ENCODE measurements at places on chromosomes 16 and 17.

- DNase-seq = no peak
Observed at GRCh38 chr16:80233097-80233835, 307.5 kb upstream of the DYNLRB2 start.

- DNase-seq = no peak
Observed at GRCh38 chr16:76535-77272, 1.3 kb upstream of the MPG start.

- DNase-seq = no peak
Observed at GRCh38 chr17:4555873-4556759, 932 bp upstream of the MYBBP1A start.

DNA sequence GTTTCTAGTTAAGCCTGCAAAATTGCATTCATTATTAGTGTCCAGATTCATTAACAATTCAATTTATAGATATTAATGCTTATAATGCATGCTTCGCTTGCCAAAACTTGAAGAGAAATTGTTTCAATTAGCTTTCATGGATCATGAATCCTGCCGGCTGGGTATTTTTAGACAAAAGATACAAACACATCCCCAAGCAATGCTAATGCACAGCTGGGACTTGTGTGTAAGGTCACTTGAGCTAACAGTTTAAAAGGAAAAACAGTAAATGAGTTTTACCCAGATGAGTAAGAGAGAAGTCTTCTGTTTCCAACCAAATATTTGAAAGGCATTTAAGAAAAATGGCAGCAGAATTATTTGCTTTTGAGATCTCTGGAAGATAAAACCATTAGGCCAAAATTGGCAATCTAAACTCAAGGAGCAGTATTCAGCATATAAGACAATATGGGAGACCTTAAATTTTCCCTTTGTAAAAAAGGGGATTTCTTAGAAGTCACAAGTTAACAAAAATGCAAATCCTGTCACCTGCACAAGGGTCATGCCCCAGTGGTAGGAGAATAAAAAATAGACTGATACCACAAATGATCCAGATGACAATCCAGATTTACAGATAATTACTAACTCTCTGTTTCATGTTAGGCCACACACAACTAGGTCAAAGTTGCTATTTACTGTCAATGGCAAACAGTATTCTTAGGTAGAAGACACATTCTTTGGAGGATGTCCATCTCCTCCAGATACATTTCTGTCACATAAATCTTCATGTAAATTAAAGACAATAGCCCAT is 418.4 kb upstream of the PMFBP1 start:
- no peak for DNase-seq

GRCh38 chr16:85902366-85903155 is 3.6 kb downstream of the IRF8 start:
- DNase-seq = no peak

- no peak for DNase-seq
Observed at GRCh38 chr17:18321309-18321708, 6.2 kb downstream of the SMCR8 start.

DNA sequence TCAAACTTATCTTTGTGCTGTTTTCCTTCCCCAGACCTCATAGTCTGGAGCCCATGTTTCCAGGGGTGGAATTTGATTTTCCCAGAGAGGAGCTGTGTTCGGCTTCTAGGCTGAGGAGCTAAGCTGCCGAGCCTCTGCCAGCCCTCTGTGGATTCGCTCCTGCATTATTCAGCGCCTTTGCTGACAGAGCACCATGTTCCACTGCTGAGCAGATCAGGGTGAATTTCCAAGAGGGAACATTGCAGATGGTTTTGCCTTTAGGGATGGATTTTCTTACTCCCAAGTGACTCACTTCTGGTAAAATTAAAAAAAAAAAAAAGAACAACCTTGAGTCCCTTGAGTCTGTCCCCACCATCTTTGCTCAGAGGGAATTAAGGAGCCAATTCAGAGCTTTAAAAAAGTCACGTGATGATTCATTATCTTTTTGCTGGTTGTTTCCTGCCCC is 229.5 kb downstream of the PRKCA start:
- DNase-seq = no peak

DNA sequence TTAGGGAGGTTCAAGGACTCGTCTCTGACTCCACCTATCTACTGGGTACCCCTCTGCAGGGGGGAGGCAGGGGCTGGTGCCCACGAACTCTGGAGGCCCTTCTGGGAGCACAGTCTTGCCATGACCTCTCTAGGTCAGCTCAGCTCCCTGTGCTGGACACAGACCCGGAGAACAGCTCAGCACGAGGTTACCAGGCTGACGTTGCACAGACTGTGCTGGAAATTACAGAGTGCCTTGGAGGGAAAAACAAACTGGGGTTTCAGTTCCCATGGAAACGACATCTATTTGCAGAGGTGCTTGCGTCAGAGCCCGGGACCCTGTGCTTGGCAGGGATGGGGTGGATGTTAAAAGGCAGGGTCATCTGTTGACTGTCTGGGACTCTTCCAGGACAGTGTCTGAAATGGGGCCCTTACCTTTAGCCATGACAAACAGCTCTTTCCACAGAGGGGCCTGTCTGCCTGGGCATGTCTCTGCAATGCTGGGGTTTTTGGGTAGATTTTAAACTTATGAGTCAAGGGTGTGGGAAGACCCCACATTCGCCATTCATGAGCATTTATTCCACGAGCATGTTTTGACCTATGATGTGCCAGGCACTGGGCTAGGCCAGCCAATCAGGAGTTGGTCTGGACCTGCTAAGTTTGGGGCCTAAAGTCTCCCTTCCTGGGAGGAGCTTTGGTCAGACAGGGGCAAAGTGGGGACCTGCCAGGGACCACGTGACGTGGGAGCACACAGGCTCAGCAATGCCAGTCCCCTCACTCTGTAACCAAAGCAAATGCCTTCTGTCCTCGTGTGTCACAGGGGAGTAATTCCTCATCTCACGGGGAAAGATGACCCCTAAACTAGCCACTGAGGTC is 22.5 kb downstream of the CCR7 start:
- no peak for DNase-seq

GRCh38 chr17:76402711-76403110 is 18.3 kb downstream of the SPHK1 start:
- DNase-seq = no peak

DNA sequence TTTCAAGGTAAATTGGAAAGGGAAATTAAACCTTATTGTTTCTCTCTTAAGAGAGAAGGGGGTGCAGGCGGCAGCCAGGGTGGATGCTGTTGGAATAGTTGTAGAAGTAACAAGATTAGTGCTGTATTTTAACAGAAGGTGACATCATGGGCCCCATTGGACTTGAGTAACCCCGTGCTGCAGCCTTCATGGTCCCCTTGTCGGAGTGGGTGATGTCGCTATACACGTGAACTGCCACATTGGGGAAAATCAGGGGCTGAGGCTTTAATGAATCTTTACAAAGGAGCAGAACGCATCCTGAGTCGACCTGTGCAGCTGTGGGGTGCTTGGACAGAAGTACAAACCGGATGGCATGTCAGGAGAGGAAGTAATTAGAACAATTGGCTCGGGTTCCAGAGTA is 3.2 kb downstream of the SNX11 start:
- no peak for DNase-seq

GRCh38 chr17:45311401-45311759 is 5.4 kb downstream of the MAP3K14 start:
- no peak for DNase-seq

DNA sequence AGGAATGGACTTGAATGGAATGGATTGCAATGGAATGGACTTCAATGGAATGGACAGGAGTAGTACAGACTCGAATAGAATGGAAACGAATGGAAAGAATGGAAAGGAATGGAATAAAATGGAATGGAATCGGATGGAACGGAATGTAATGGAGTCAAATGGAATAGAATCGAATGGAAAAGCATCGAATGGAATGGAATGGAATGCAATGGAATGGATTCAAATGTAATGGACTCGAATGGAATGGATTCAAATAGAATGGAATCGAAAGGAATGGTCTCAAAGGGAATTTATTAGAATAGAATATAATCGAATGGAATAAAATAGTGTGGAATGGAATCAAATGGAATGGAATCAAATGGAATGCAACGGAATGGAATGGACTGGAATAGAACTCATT is 484.9 kb upstream of the WSB1 start:
- no peak for DNase-seq

DNA sequence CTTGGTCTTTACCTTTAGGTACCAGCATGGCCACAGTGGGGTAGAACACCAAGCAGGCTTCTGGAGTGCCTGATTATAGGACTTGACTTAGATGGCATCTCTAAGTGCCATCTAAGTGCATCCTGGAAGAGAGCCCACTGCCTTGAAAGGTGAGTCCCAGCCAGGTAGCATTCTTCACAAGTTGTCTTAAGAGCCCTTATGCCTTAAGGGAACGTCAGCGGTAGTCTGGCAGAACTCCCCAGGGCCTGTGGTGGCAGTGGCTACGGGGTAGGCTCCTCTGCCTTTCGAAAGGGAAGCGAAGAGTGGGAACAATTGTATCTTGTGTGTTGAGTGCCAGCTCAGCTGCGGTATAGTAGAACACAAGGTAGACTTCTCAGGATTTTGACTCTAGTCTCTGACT is 549.0 kb downstream of the HS3ST4 start:
- DNase-seq = no peak

GRCh38 chr17:82794781-82795482 is 43.1 kb downstream of the TBCD start:
- DNase-seq = no peak

GRCh38 chr16:53689636-53690035 is 14.0 kb downstream of the RPGRIP1L start:
- no peak for DNase-seq

DNA sequence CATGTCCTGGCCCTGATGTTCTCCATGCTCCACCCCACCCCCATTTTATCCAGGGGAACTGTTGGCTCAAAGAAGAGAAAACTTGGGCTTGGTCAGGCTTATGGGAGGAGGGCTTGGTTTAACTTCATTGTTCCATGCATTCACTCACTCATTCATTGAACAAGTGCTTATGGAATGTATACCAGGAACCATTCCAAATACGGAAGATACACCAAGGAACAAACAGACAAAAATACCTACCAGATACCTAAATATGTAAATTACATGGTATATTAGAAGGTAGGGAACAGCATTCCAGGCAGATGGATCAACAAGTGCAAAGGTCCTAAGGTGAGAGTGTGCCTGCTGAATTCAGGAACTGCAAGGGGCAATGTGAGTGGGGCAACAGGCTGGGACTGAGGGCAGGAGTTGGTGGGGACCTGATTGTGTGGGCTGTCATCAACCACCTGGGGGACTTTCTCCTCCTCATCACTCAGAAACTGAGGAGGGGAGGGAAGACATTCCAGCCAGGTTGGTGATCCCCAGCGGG is 39.9 kb downstream of the RAI1 start:
- no peak for DNase-seq

DNA sequence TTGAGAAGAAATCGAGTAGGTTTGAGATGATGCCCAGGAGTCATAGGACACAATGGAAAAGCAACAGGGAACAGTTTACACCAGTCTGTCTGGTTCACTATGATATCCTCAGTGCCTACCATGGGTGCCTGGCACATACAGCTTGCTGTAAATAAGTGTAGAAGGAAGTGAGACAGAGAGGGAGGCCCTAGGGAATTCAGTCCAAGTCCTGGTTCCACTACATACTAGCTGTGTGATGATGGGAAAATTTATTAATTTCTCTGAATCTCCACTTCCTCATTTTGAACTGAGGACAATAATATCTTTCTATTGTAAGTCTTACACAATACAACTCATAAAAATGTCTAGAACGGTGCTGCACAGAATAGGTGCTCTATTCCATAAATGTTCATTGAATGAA is 53.3 kb upstream of the LYRM9 start:
- no peak for DNase-seq

- no peak for DNase-seq
Observed at GRCh38 chr17:38539386-38539785, 66.4 kb downstream of the SRCIN1 start.

DNA sequence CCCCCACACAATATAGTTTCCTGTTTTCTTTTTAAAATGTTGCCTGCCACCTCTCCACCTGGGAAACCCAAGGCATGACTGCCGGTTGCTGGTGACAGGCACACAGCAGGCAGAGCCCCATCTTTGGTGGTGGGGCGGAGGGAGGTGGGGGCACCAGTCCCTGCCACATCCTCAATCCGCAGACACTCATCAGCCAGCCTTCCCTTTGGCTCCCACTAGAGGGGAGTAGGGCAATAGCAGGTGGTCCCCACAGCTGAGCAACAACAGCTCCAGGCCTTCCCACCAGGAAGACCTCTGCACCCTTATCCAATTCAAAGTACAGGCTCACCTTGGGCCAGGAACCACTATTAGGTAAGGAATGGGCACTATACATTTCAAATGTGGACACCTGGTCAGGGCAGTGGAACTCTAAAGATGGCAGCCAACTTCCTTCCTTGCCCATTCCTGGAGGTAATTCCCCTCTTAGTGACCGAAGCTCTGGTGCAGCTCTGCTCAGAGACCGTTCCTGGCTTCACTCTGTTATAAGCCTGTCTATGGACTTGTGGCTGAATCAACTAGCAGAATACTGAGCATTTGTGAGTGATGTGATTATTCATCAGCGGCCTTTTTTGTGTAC is 13.9 kb downstream of the RECQL5 start:
- DNase-seq = no peak

- DNase-seq = no peak
Observed at GRCh38 chr16:30481381-30481780, 8.8 kb downstream of the ITGAL start.

DNA sequence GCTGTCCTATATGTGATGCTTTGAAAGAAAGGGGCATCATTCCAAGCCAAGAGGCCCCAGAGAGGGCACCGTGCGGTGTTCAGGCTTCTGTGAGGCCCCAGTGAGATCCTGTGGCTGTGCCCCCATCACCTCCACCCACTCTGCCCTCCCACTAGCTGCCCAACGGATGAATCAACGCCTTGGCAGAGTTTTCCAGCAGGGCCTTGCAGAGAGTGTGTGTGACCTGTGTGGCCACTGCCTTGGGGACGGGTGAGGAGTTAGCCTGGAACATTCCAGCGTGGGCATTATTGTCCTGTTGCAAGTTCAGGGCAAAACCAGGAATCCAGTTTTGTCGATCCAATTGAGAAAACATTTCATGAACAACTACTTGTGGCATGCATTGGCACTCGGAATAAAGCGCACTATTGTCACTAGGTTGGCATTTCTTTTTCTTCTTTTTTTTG is 53.7 kb downstream of the SF3B3 start:
- no peak for DNase-seq

GRCh38 chr17:79438546-79439334 is 172.1 kb downstream of the RBFOX3 start:
- no peak for DNase-seq

DNA sequence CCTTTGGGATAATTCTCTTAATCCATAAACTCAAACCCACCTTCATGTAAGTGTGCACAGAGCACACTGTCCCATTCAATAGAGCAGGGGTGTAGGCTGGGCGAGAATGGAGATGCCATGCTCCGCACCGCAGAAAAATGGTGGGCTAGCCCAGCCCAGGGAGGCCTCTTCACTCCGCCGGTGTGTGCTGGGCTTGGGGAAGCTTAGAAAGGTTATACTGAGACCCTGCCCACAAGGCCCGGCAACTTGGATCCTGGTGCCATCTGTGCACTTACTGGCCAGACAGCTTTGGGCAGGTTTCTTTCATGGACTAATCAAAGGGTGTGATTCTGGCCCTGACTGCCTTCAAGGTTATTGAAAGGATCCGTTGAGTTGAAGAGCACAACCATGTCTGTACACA is 3.7 kb upstream of the STAT5A start:
- DNase-seq = no peak

- no peak for DNase-seq
Observed at GRCh38 chr17:7141824-7142223, 27.2 kb upstream of the ASGR2 start.

GRCh38 chr17:48605991-48606891 is 1.5 kb upstream of the HOXB6 start:
- DNase-seq = no peak

Measured in stimulated activated CD4-positive, alpha-beta T cell treated with anti-CD3 and anti-CD28 coated beads, Interleukin-1b, Interleukin-23, amount 100 ng/mL, for 24 hours (primary cell).